GM18507 (cell line): ENCODE measurements at places on chromosomes 7 and 10.

DNA sequence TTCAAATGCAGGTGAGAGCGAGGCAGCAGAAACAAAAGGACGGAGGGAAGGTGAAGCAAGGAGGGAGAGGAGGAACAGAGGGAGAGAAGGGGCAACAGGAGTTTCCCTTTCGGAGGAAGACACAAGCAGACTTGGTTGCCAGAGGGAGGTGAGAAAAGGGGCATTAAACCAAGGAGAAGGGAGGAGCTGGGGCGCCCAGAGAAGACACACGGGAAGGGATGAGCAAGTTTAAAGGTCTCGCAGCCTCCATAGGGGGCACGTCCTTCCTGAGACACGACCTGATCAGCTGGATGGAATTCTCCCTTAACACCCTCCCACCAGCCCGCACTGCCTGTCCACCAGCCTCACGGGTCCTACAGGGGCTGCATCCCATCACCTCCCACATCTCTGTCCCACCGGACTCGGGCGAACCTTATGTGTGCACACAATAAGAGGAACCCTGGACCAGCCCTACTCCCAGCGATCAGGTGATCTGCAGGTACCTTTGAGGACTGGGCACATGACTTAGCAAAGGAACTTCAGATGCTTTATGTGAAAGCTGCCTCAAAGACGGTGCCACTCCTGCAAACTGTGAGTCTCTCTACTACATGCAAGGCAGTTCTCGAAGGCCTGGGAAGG, 251.2 kb downstream of the TNS3 start:
- DNase-seq, result no peak

DNA sequence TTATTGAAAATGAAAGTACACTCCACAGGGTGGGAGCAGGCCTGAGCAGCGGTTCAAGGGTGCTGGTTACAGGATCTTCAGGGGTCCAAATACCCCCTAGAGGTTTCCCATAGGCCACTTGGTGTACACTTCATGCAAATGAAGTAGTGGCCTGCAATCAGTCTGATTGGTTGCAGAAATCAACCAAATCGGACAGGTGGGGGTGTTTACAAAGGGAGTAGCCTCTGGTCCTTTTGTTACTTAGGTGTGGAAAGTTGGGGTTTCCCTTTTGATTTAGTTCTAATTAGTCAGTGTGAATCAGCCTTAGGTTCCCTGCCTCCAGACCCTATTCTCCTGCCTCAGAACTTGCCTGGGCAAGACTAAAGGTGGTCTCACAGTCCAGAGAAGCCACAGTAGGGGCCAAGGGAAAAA, 49.6 kb downstream of the SYPL1 start:
- no peak for DNase-seq

- no peak for DNase-seq
Measured at GRCh38 chr10:6525599-6526165, 54.4 kb downstream of the PRKCQ start.

DNA sequence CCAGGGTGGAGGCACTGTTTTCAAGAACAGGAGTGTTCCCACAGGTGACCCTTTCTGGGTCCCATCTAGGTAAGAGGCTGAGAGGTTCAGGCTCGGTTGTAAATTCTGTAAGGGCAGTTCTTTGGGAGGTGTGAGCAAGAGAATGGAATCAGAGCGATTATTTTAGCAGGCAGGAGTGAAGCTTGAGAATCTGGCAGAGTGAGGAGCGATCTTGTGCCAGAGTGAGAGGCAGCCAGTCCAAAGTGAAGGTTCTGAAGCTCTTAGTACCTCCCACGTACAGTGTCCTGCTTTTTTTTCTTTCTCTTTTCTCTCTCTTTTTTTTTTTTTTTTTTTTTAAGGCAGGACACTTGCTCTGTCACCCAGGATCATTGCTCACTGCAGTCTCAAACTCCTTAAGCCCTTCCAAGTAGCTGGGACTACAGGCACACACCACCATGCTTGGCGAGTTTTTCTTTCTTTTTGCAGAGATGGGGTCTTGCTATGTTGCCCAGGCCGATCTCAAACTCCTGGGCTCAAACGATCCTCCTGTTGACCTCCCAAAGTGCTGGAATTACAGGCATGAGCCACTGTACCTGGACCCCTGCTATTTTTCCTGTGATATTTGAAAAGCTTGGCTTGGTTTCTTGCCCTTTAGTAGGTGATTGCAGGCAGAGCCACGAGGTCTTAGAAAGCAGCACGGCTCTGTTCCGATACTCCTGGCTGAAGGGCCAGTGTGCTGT, 10.9 kb downstream of the POR start:
- no peak for DNase-seq

DNA sequence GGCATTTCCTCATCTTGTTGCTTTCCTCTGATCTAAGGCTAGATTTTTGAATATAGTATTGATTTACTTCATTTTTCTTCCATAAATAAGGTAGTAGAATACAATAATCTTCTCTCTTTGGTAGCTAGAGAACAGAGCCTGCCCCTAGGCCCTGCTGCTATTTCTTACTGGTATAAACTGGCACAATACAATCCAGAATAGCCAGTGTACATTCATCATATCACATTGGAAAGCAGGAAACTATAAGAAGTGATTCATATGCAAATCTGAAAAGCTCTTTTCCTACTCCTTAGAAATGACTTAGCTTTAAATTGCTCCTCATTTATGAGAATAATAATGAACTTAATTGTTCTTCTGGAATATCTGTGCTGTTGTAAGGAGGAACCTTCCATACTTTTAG, 100.2 kb downstream of the KCND2 start:
- DNase-seq, result no peak

DNA sequence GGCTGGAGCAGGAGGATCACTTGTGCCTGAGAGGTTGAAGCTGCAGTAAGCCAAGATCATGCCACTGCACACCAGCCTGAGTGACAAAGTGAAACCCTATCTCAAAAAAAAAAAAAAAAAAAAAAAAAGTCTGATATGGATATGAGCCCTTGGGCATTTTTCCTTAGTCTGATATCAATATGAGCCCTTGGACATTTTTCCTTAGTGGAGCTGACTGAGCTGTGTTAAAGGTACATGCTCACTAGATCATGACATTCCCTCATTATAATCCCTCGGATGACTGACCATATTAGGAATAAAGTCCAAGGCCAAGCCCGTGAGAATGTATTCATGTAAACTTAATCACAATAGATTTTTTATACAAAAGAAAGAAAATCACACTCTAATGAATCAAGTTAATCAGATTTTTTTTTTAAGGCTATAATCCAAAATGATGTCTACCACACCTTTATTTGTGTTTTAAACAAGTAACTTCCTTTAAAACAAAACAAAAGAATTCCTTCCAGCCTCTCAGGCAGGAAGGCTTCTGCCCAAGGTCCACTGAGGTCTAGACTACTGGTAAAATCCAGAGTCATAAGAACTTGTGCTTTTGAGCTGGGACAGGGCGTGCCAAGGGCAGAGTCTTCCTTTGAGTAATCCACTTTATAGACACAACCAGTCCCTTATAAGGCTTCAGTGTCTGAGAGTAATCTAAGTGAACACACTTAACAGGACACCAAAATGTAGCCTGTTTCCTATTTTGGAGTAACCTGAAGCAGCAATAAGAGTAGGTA, 5.5 kb downstream of the PPA1 start:
- no peak for DNase-seq

- no peak for DNase-seq
Measured at GRCh38 chr10:7659560-7659959, 7.2 kb downstream of the ITIH5 start.

- DNase-seq, result no peak
Measured at GRCh38 chr10:91487911-91488582, 77.9 kb downstream of the HECTD2 start.

GRCh38 chr7:34747867-34748727, 90.1 kb downstream of the NPSR1 start:
- no peak for DNase-seq

GRCh38 chr7:107746006-107746405, 2.1 kb downstream of the CBLL1 start:
- no peak for DNase-seq

- no peak for DNase-seq
Measured at GRCh38 chr10:100776671-100777070, 31.3 kb downstream of the PAX2 start.

- no peak for DNase-seq
Measured at GRCh38 chr7:72413290-72413689, 1.2 kb upstream of the CALN1 start.

- no peak for DNase-seq
Measured at GRCh38 chr10:86255405-86256251, 111.0 kb downstream of the GRID1 start.

- DNase-seq, result no peak
Measured at GRCh38 chr10:25017154-25017590, 760 bp downstream of the THNSL1 start.

GRCh38 chr10:104122225-104123107, 495 bp downstream of the SFR1 start:
- DNase-seq, result no peak

- DNase-seq, result no peak
Measured at GRCh38 chr7:100753750-100754149, 20.4 kb downstream of the ZAN start.

GRCh38 chr7:118754608-118755007, 530.1 kb downstream of the ANKRD7 start:
- no peak for DNase-seq

- no peak for DNase-seq
Measured at GRCh38 chr10:103767756-103768155, 87.6 kb downstream of the SH3PXD2A start.

- DNase-seq, result no peak
Measured at GRCh38 chr10:126153711-126154628, 234.3 kb downstream of the ADAM12 start.

DNA sequence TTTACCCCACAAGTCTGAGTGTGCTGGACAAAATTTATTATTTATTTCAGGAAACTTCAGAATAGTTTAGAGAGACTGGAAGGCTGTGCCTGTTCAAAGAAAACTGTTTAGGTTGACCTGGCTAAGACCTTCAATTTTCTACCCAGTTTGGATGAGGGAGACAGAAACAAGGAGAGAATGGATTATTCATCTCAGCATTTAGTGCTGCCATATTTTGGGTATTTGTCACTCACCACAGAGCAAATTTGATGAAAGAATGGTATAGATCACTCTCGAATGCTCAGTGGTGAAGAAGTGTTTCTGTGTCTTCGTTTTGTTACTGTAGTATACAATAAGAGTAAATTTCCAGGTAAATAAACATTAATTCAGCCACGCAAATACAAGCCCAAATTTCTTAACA, 71.8 kb downstream of the SEMA3C start:
- no peak for DNase-seq

GRCh38 chr10:32790483-32790882, 167.5 kb downstream of the ITGB1 start:
- no peak for DNase-seq

DNA sequence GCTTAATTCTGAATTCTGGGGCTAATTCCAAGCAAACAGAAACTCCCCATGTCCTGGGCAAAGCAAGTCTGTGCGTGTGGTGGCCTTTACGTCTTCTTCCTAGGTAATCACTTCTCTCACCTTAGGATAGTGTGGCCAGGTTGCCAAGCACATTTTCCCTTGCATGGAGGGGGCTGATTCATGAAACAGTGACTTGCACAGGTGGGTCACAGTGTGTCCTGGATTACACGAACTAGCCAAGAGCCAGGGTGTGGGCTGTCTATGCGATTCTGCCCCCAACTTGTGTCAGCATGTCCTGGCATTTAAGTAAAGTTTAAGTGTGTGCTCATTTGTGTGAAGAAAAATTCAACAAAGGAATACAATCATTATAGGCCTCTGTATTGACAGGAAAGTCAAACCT, 18.5 kb upstream of the SEM1 start:
- DNase-seq, result no peak

GRCh38 chr7:19203686-19204085, 58.5 kb upstream of the FERD3L start:
- no peak for DNase-seq

- DNase-seq, result no peak
Measured at GRCh38 chr7:28937103-28937502, 21.0 kb downstream of the TRIL start.

DNA sequence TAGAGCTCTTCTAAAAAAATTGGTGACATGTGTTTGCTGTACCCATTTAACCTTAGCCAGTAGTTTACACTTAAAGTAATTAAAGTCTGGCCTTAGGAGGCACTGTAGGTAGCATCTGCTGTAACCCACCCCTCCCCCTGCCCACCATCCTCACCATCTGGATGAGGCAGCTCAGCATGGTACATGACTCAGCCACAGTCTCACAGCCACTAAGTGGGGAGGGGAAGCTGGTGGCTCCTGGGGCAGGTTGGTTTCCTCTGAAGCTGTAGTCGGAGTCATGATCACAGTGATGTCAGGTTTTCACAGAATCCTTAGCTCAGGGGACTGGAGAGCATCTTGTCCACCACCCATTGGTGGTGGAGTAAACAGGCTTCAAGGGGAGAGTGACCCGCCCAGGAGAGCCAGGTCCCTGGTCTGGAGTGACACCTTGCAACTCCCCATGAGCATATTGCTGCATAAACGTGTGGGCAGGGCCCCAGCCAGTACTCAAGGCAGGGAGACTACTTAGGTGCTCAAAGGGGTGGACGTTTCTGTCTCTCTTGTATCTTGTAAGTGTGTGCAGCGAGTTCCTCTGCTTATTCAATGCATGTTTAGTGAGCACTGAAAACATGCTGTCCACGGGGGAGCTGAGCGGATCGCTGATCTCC, 125.9 kb downstream of the GRK5 start:
- DNase-seq, result no peak
